ENCODE measurements at places on chromosomes 11 and 22.

DNA sequence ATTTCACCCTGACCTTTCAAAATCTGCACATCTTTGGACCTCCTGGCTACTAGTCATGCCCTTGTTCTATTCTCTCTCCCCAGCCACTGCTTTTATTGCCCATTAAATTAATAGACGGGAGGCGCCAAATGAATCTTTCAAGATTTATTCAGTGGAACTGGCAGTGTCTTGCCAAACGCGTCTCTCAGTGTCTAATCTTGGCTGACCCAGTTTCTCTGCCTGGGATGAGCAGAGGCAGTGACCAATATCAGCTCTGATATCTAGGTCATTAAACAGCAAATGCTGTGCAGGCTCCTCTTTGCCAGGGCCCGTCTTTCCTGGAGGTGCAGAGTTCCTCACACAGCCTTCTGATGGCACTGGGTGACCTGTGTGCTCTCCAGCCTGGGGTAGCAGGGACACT is 74.0 kb downstream of the TRAF6 start:
- DNase-seq, result no peak

GRCh38 chr22:46250783-46251125 is 661 bp upstream of the CDPF1 start:
- no peak for DNase-seq

DNA sequence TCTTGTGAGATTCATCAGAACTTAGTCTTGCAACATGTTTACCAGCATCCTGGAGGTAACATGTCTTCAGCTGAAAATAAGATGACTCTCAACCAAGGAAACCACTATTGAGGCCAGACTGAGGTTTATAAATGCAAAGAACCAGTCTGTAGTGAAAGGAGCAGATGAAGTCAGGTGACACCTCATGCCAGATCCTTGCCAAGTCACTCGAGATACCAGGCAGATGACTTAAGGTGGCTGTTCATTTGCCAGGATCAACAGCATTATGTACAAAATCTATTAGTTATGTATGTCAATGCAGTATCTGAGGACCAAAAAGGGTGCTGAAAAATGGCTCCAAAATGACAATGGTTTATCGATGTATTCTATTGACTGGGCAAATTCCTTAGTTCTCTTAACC is 100.0 kb upstream of the SOX6 start:
- DNase-seq, result no peak

GRCh38 chr11:92735039-92735438 is 234.4 kb upstream of the MTNR1B start:
- DNase-seq, result peak; percentile 31

DNA sequence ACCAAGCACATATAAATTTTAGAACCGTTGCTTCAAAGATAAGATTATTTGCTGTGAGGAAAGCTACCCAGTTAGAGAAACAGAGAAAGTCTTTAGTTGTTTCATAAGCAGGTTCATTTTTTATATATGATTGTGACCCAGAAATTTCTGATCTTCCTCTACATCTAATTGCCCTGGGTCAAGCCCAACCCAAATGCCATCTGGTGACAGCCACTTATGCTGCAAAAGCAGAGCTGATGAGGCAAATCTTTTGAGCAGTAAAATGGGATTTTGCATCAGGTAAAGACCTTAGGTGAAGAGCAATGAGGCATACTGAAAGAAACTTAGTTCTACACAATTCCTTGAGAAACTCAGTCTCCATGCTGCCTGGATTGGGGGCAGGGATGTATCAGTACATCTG is 28.0 kb downstream of the SYT9 start:
- no peak for DNase-seq

GRCh38 chr11:46477136-46477535 is 85.6 kb upstream of the CHRM4 start:
- DNase-seq, result no peak

GRCh38 chr22:38881997-38882879 is 10.2 kb upstream of the CBX6 start:
- no peak for DNase-seq

DNA sequence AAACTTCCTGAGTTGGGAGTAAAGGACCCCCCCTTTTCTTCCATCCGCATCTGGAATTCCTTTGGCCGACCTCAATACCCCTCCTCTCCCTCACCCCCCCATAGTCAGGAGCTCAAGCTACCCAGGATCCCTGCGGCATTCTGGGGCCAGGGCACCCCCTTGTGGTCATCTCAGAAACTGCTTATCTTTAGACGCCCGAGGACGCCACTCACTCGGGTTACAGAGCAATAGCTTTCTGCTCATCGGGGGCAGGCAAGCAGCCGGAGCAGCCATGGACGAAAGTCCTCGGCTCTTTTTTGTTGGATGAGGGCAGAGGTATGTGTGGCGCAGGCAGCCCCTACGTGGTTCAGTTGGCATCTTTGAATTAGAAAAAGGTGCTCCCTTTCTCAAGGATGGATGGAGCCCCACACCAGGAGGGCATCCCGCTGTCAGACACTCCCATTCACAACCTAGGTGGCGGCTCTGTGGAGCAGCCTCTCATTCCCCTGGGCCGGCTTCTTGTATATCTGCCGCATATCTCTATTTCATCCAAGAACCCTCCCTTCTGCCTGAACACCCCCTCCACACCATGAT is 2.3 kb downstream of the C1QTNF5 start:
- DNase-seq, result peak; percentile 93

- DNase-seq, result no peak
These were observed 493.3 kb upstream of the CCDC179 start for GRCh38 chr11:23353611-23354010.

GRCh38 chr11:2091112-2091746 is 48.0 kb downstream of the IGF2 start:
- peak; percentile 40 for DNase-seq

DNA sequence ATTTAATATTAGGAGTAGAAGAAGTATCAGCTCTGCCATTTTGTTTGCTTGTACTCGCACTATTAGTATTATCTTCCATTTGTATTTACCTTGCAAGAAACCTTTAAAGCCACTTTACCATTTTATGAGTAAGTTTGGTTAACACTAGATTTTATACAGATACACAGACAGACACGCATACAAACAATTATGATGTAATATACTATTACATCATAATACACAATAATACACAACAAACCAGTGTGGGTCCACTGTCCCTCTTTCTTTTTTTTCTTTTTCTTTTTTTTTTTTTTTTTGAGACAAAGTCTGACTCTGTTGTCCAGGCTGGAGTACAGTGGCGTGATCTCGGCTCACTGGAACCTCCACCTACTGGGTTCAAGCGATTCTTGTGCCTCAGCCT is 170.3 kb upstream of the NARS2 start:
- DNase-seq, result no peak

- no peak for DNase-seq
These were observed 864.2 kb downstream of the FAM181B start for GRCh38 chr11:81869351-81870065.

DNA sequence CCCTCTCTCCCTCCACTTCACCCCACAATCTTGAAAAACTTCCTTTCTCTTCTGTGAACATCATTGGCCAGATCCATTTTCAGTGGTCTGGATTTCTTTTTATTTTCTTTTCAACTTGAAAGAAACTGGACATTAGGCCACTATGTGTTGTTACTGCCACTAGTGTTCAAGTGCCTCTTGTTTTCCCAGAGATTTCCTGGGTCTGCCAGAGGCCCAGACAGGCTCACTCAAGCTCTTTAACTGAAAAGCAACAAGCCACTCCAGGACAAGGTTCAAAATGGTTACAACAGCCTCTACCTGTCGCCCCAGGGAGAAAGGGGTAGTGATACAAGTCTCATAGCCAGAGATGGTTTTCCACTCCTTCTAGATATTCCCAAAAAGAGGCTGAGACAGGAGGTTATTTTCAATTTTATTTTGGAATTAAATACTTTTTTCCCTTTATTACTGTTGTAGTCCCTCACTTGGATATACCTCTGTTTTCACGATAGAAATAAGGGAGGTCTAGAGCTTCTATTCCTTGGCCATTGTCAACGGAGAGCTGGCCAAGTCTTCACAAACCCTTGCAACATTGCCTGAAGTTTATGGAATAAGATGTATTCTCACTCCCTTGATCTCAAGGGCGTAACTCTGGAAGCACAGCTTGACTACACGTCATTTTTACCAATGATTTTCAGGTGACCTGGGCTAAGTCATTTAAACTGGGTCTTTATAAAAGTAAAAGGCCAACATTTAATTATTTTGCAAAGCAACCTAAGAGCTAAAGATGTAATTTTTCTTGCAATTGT is 92.3 kb downstream of the CD44 start:
- DNase-seq, result no peak

DNA sequence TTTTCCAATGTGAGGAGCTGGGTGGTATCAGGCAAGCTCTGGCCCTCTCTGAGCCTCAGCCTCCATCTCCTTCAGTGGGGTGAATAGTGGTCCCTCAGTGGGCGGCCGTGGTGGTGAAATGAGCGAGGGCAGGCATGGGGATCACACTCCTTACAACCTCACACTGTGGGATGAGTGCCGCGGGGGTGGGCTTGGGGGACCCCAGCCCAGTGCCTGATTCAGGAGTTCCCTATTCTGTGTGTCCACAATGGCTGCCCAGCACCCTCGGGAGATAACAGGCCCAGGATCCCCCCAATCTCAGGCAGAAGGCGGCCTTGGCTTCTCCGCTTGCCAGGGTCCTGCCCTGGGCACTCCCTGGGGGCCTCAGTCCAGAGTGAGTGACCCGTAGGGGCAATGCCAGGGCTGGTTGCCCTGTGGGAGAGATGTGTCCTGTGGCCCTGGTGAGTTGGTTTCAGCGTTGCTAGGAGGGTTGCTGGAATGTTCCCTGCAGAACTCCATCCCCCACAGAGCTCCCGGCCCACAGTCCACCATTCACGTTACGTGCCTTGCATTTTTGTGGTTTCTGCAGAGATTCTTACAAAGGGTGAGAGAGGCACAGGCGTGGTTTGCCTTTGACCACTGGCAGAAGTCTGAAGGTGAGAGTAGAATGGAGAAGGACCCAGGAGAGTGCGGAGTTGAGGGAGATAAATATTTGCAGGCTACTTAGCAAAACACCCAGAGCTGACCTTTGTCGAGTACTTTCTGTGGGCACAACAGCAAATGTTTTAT is 2.9 kb downstream of the ALDH3B1 start:
- DNase-seq, result no peak

GRCh38 chr11:61198948-61199523 is 4.3 kb upstream of the PGA3 start:
- DNase-seq, result no peak

- DNase-seq, result no peak
These were observed 44.1 kb upstream of the CHRM4 start for GRCh38 chr11:46435679-46436078.

GRCh38 chr11:95084509-95084908 is 5.1 kb upstream of the ENDOD1 start:
- no peak for DNase-seq

GRCh38 chr11:58121096-58121495 is 4.2 kb downstream of the OR9I1 start:
- DNase-seq, result no peak

DNA sequence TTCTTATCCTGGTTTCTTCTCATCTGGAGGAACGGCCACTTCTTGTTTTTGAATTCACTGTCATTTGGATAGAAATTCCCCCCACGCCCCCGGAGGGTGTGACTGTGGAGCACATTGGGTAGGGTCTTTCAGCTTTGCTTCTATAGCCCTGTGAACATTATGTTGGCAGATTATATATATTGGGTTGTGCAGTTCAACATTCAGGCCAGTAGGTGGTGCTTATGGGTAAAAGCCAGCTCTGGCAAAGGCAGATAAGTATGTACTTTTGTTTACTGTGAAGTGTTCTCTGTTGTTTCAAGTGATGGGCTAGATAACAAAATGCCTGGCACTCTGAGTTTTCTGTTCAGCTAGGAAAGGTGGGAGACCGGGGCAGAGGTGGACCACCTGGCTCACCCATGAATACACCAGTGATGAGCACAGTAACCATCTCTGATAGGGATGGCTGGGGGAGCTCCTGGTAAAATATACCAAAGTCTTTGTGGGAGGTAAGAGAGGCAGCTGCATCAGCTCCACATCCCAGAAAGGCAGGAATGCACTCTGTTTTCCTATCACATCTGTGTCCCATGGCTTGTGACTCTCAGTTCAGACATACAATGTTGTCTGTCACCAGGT is 1348.2 kb upstream of the RAG2 start:
- DNase-seq, result peak; percentile 4

DNA sequence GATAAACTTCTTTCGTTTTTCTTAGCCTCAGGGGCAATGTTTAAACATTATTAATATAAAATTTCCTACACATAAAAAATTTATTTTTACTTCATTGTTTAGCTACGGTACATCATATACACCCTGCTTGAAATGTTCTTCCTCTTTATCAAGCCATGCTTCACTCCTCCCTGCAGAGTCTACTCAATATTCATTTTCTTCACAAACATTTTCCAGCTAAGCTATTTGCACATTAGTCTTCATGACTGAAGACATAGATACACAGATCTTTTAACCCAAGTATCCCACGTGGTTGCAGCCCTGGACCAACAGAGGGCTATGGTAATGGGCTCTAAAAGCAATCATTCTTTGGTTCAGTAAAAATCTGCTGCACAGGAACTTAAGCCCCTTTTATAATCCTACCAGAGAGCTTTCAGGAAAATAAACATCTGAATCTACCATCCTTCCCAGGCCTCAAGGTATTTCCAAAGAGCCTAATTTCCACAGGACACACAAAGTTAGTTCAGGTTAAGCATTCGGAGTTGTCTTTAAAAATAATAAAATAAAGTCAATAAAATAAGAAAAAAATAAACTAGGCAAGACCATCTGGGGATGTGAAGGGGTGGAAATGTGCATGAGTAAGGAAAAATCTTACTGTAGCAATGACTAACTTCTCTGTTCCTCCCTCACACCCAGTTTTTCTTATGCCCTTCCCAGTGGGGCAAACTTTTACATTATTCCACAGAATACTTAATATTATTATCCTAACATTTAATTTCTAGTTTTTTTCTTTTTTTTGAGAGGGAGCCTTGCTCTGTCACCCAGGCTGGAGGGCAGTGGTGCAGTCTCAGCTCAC is 21.6 kb upstream of the OR6X1 start:
- no peak for DNase-seq

DNA sequence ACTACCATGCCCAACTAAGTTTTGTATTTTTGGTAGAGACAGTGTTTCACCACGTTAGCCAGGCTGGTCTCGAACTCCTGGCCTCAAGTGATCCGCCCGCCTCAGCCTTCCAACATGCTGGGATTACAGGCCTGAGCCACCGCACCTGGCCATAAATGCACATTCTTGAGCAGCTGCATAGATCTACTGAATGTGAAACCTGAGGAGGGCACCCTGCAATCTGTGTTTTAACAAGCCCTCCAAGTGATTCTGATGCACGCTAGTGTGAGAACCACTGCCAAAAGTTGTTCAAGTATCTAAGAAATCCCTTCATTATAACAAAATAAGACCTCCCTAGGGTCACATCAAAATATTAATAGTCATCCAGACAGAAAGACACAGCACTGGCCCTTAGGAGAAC is 89.3 kb downstream of the RDX start:
- DNase-seq, result no peak

- DNase-seq, result no peak
These were observed 85.3 kb upstream of the SORL1-AS1 start for GRCh38 chr11:121538054-121538453.

GRCh38 chr11:12938590-12939247 is 70.4 kb upstream of the RASSF10 start:
- DNase-seq, result no peak
